ENCODE measurements at places on chromosomes 5 and 9. TPM values are rescaled to one million over a fixed set of nuclear protein-coding genes. Genes with fewer than 3 reads are reported as not detected.

AFAP1L1 gene
- total RNA-seq: 4.7 TPM

FANCG gene
- total RNA-seq: 87.1 TPM

OLFML2A gene
- 11.4 TPM for total RNA-seq

FYB1 gene
- not detected for total RNA-seq

CNTNAP3B gene
- total RNA-seq: 2.9 TPM

PCDHB6 gene
- total RNA-seq: 0.28 TPM

LCP2 gene
- total RNA-seq: 0.26 TPM

PHF24 gene
- total RNA-seq: 0.35 TPM

GALNT12 gene
- 17.5 TPM for total RNA-seq

STING1 gene
- total RNA-seq: 0.26 TPM

LCN2 gene
- 1.1 TPM for total RNA-seq

HK3 gene
- not detected for total RNA-seq

POLR3G gene
- total RNA-seq: 179 TPM

- no peak for DNase-seq
Observed at GRCh38 chr9:124257070-124257843, 492 bp upstream of the NEK6 start.

- no peak for DNase-seq
Observed at GRCh38 chr5:115366223-115366622, 69.8 kb upstream of the CCDC112 start.

GRCh38 chr5:145661737-145662485 is 173.2 kb downstream of the PRELID2 start:
- no peak for DNase-seq

- DNase-seq: no peak
Observed at GRCh38 chr9:100401042-100401441, 25.9 kb upstream of the MSANTD3 start.

DNA sequence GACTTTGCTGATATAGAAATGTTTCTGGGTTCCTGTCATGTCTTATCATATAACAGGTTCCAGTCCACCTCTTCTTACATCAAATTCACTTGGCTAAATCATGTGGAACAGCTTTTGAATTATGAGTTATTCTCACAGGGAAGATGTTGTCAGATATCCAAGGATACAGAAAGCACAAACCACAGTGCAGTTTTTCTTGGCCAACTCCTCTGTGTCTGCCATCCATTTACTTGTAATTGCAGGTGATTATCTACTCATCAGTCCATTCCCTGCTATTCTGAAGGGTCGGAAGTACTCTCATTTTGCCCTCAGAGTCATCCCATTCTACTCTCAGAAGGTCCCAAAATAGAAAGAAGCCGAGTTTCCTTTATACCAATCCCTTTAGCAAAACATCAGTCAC is 10.0 kb downstream of the MARCHF11 start:
- no peak for DNase-seq

DNA sequence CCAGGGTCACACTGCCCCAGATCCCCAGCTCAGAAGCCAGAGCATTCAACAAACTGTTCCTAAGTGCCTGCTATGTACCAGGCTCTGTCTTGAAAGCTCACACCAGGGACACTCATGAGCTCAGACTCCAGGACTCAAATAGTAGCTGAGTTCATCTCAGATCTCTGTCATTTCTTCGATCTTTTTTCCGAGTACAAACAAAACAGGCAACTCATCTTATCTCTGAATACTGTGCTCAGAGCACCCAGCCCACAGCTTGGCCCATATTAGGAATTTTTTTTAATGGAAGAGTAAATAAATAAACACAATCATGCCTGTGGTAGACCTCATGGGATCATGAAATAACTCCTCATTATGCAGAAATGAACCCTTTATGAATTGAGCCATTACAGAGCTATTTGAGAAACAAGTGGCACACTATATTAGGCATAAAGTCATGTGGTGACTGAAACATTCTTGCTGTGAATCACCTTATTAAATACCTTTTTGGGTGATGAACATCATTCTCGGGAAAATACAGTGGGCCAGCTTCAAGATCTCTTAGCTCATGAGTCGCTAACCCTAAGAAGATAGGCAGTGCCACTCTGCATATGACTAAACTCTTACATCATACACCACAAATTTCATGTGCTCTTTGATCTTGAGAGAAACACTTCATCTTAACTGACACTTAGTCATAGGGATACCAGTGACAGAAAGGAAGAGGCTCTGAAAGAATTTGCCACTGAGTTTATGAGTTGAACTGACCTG is 9.9 kb downstream of the SH3RF2 start:
- DNase-seq: no peak

- DNase-seq: no peak
Observed at GRCh38 chr9:76785501-76785900, 21.3 kb downstream of the PCA3 start.

- no peak for DNase-seq
Observed at GRCh38 chr5:154758493-154758892, 3.3 kb downstream of the LARP1 start.

GRCh38 chr5:125214080-125214479 is 467.6 kb upstream of the ZNF608 start:
- no peak for DNase-seq

DNA sequence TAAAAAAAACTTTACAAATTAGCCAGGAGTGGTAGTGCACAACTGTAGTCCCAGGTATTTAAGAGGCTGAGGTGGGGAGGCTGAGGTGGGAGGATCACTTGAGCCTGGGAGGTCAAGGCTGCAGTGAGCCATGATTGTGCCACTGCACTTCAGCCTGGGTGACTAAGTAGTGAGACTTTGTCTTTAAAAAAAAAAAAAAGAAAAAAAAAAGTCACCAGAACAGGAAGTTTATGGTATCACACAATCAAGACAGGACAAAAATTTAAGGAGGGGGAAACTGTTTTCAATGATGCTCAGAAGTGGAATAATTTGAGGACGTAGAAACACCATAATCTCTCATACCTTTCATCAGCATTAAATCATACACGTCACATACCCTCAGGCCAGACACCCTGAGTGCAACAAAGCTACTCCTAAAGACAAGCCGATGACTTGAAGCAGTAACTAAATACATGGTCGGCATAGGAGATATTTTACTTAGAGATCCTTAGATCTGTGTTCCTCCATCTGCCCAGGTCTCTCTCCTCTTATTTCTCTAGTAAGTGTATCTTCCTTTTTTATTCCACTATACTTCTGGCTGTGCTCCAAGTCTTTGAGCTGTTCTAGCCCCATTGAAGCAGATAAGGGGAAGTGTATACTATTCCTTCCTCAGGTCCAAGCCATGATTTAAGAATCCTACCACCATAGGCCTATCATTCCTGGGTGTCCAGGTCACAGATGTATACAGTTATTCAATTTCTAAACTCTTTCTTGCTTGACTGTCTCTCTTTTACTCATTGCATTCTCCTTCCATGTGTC is 91.3 kb upstream of the APC start:
- DNase-seq: no peak

- no peak for DNase-seq
Observed at GRCh38 chr9:38388283-38389223, 3.9 kb upstream of the ALDH1B1 start.

DNA sequence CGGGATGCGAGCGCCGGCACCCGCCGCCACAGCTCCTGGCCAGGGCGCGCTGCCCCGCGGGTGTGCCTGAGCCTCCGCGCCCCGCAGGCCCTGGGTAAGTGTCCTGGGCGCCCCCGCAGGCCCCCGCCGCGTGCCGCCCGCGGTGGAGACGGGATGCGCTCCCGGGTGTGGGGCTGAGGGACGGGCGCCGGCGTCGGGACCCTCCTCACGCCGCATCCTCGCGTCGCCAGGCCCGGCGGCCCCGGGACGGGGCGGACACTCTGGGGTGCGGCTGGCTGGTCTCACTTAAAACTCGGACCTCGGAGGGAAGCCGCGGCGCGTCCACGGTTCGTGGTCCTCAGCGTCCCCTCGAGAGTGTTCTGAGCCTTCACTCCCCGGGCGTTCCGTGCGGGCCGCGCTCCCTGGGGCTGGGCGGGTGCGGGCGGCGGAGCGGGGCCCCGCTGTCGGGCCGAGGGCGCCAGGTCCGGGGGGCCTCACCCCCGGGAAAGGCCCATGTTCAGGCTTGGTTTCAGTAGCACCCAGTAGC is 275 bp downstream of the AHRR start:
- DNase-seq: no peak

GRCh38 chr5:10073441-10074104 is 176.1 kb downstream of the ATPSCKMT start:
- DNase-seq: no peak

GRCh38 chr5:10550222-10550995 is 13.5 kb upstream of the ANKRD33B start:
- no peak for DNase-seq

GRCh38 chr5:1551426-1552301 is 27.9 kb upstream of the LPCAT1 start:
- DNase-seq: peak; percentile 42

DNA sequence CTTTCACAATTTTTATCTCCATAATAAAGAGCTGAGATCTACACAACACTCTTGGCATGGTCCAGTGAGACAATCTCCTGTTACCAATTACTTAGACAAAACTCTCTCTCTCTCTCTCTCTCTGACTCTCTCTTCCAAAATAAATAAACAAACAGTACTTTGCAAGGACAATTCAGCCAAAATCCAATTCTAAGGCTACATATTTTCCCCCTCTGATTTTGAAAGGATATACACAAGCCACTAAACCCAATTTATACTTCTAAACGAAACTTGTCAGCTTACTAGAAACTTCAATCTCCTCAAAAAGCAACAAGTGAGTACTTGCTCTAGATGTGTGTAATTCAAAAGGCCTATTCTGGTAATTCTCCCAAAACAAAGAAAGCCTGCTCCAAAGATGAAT is 26.3 kb upstream of the TNPO1 start:
- no peak for DNase-seq

DNA sequence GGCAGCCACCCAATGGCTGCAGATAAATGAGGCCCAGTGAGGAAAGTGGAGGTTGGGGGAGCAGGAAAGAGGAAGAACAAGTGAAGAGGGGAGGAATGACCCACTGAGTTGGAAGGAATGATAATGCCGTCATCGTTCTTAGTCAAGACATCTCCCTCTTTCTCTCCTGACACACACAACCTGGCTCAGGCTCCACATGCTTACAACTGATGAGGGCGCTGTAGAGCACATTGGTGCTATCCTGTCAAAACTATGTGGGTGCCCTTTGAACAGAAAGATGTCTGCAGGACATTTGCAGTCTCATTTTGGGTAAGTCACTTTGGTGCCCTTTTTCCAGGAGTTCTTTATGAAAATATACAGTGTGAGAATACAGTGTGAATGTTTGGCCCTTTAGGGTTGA is 5.9 kb downstream of the IFNW1 start:
- DNase-seq: no peak

GRCh38 chr5:160726721-160727120 is 125.3 kb downstream of the ATP10B start:
- DNase-seq: no peak

DNA sequence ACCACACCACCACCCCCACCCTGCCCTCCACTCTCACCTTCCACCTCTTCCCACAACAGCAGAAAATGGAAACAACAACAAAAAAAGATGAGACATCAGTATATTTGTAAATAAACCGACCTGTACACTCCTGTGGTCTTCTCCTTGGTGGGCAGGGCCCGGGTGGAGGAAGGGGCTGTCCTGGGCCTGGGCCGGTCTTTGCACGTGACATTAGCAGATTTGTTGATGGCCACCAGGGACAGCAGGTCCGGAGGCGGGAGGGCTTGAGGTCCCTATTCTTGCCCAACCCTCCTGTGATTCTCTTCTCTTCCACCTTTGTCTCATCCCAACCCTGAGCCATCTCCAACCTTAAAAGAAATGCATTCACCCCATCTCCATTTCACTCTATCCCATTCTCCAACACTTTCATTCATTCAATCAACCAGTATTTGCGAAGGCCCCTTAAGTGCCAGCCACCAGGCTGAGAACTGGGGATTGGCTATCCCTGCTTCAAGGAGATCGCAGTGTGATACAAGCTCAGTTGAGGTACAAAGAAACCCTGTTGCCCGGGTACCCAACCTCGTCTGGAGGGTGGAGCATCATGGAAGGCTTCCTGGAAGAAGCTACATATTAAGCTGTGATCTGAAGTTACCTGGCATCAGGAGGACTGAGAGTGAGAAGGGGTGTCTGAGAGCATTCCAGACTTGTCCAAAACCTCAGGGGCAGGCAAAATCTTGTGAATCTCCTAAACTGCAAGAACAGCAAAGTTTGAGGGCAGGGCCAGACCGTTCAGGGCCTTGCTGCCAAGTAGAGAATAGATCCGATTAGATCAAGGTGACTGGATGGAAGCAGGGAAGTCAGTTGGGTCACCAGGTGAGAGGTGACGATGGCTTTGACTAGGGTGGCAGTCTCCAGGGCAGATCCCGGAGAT is 87.4 kb downstream of the LMX1B start:
- DNase-seq: no peak

- DNase-seq: no peak
Observed at GRCh38 chr5:3092211-3092610, 340.7 kb upstream of the IRX2 start.

DNA sequence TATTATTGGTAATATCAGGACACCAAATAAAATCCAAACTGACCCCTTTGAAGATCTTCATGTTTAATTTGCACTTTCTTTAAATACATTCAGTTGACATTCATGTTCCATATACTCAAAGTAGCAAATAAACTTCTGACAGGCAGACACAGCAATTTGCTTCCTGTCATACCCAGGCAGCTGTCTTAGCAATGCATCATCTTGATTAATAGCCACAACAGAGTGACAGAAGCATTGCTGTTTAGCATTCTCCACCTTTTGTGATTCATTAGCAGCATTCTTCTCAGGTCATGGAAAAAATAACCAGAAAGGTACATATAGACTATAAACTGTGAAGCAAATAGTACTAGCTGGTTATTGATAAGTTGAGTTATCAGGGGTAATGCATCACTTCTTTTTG is 366.8 kb downstream of the CYLC2 start:
- no peak for DNase-seq

GRCh38 chr9:98362624-98363252 is 107.3 kb upstream of the TBC1D2 start:
- no peak for DNase-seq

DNA sequence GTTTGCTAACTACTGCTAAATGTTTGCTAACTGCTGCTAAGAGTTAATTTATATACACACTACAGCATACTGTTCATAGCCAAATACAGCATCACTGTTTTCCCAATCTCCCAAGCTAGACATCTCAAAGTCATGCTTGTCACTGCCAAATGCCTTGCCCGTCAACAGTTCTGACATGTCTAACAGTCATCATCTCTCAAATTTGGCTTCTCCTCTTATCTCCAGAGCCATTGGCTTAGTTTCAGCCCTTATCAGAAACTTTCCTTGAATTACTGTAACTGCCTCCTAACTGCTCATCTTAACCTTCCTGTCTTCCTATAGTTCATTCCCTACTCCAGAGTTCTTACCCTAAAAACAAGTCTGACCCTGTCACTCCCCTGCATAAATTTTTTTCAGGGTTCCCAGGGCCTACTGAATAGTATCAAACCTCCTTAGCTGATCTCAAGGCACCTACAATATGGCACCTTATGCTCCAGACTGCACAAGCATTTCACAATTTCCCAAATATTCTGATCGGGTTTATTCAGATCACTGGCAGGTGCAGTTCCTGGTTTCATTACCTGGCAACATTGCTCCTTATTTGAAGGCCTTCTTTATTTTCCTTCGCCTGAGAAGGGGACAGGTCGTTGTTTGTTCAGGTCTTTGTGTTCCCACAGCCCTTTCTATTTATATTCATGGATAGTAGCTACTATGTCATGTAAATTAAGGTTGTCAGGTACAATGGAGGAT is 55.9 kb upstream of the ANKRD55 start:
- no peak for DNase-seq

GRCh38 chr5:72427488-72428437 is 79.4 kb downstream of the ZNF366 start:
- no peak for DNase-seq
